Muscle of arm (tissue), 14 donors: ENCODE measurements at places on chromosomes 7 and 10. TPM values are rescaled to one million over a fixed set of nuclear protein-coding genes. Genes with fewer than 3 reads are reported as not detected.

EIF5AL1 gene
- polyA plus RNA-seq = not detected

TM9SF3 gene
- 130 TPM for polyA plus RNA-seq

TMEM130 gene
- 5.2 TPM for polyA plus RNA-seq

PTPN12 gene
- polyA plus RNA-seq = 121 TPM

GRCh38 chr7:127935847-127936376 lies 95.3 kb downstream of the LRRC4 start:
- no peak for DNase-seq

DNA sequence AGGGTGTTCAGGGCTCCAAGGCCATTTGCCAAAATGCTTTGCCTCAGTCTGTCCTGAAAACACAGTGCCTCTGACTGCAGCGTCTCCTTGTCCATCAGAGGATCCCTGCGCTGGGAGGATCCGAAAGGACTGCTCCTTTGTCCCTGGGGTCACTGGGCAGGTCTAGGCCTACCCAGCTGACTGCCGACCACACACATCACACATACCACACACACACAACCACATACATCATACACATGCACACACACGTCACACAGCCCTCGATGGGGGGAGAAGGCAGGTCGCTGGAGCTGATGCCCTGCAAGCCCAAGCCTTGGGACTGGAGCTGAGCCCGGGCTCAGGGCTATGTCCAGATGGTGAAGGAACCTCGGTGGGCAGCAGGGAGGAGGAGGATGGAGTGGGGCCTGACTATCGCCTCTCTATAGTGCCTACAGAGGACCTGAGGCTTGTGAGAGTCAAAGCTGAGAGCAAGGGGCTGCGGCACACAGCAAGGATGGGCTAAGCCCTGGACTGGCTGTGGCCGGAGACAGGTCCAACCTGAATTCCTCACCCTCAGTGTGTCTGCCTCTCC lies 29.1 kb downstream of the GPRIN2 start:
- no peak for DNase-seq

GRCh38 chr10:33091201-33091600 lies 133.2 kb upstream of the ITGB1 start:
- no peak for DNase-seq

DNA sequence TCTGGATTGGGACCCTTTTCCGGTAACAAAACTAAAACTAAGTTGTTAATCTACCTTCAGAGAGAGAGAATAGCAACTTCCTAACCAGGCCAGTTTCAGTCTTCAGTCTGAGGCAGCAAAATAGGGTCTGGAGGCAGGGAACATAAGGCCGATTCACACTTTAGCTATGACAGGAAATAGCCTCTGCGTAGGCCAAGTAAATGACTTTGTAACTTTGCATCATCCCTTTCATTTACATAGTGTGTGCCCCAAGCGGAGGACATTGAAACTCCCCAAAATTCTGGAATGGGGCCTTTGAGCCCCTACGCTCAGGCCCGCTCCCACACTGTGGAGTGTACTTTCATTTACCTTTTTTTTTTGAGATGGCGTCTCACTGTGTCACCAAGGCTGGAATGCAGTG lies 1.7 kb upstream of the UPP1 start:
- peak; percentile 4 for DNase-seq

GRCh38 chr7:83178066-83178465 lies 15.4 kb upstream of the PCLO start:
- DNase-seq = no peak

DNA sequence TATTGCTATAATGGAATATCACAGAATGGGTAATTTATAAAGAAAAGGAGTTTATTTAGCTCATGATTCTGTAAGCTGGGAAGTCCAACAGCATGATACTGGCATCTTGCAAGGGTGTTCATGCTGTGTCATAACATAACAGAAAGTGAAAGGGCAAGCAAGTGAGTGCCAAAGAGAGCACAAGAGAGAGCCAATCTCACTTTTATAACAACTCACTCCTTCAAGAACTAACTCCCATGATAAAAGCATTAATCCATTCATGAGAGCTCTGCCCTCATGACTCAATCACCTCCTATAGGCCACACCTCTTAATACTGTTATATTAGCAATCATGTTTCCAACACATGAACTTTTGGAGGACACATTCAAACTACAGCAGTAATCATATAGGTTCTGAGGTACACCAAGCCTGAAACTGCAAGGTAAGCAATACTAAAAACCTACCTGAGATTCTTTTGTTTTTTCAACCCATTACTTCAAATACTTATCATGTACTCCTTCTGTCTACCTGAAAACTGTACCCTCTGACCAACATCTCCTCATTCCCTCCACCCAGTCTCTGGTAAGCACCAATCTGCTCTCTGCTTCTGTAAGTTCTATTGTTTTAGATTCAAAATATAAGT lies 219.7 kb downstream of the MTERF1 start:
- no peak for DNase-seq

DNA sequence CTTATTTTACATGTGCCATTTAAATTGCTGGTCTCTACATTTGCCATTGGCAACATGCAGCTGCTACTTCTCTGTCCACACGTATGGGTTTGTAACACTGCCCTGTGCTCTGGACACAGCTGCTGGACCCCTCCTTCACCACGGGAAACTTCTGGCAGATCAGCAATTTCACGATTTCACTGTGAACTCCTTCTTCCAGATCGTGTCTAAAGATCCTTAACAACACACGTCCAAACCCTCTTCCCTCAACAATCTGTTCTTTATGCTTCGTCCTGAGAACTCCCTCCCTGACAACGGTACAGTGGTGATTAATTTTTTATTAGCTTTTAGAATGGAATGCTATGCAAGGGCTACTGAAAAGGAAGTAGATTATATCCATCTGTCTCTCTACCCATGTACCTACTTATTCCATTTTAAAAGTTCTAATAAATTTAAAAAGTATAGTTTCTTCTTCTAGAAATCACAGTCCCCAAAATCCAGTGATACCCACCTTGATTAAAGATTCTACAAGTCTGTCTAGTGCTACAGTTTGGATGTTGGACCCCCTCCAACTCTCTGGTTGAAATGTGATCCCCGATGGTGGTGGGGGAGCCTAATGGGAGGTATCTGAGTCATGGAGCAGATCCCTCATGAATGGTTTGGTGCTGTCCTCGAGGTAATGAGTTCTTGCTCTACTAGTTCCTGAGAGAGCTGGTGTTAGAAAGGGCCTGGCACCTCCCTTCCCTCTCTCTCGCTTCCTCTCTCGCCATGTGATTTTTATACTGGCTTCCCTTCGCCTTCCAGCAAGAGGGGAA lies 81.0 kb downstream of the KIAA1549 start:
- no peak for DNase-seq

GRCh38 chr7:902996-903395 lies 26.6 kb downstream of the GET4 start:
- DNase-seq = no peak

DNA sequence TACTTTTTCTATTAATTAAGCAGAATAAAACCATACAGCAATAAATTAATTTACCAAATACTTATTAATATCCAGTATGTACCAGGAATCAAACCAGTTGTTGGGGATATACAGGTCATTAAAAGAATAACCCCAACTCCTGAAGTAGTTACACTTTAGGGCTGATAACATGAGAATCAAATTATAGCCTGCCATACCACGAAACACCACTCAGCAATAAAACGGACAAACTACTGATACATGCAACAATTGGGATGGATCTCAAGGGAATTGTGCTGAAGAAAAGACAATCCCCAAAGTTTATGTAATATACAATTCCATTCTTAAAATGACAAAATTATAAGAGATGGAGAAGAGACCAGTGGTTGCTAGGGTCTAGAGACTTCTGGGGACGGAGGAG lies 22.7 kb downstream of the MCMBP start:
- no peak for DNase-seq

DNA sequence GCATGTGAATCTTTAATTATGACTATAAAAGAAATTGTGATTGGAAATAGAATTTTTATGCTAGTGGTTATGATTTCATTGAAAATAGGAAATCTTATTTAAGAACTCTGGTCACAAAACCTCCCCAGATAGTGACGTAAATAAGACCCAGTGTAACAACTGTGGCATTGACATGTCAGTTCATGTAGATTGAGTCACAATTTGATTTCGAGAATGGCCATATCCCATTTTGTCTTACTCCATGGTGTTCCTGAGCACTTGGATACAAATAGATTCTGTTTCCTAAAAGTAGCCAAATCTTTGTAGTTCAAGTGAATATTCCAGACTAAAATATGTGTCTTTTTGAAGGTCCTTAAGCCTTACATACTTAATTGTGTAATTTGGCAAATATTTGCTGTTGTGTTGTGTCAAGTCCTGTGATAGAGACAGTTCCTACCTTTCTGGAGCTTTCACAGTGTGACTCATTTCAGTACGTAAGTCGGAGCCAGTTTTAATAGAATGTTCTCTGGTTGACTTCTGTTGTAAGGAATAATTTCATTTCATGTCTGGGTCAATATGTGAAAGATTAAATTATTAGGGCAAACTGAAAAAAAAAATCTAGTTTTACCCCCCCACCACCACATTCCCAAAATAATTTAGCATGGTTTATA lies 37.1 kb upstream of the TOMM7 start:
- DNase-seq = no peak

GRCh38 chr7:21450941-21451340 lies 23.1 kb downstream of the SP4 start:
- DNase-seq = no peak

DNA sequence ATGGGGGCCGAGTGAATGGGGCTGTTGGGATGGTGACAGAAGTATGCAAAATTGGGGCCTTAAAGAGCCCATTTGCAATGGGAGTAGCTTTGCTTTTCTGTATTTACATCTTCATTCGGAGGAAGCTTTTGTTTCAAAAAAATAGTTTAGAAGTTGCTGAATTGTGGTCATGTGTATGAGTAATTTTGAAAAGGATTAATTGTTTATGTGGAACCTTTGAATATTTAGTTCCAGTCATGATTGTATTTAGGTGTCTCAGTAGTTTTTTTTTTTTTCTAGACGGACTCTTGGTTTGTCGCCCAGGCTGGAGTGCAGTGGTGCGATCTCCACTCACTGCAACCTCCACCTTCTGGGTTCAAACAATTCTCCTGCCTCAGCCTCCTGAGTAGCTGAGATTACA lies 37.2 kb downstream of the RBM33 start:
- DNase-seq = no peak

DNA sequence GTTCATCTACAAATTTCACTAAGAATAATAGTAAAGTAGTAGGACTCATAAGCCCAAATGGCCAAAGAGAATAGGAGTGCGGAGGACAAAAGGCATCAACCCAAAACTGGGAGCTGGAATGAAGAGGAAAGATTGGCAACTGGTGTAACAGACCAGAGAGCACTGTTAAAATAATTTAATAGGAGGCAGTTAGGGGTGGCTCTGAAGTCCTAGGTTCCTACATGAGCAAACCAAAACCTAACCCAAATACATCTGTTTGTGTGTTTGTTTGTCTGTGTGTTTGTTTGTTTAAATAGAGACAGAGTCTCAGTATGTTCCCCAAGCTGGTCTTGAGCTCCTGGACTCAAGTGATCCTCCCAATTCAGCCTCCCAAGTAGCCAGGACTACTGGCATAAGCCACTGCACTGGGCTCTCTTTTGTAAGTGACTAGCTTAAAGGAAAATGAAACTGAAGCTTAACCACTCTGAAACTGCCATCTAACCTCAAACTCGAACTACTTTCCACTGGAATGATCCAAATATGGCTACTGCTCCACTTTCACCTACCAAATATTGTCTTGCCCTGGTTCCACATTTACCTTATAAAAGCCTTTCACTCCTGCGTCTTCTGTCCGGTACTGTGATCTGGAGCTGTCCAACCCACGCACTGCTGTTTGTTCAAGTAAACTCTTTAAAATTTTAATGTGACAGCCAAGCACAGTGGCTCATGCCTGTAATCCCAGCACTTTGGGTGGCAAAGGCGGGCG lies 94.9 kb downstream of the AKR1D1 start:
- DNase-seq = no peak

DNA sequence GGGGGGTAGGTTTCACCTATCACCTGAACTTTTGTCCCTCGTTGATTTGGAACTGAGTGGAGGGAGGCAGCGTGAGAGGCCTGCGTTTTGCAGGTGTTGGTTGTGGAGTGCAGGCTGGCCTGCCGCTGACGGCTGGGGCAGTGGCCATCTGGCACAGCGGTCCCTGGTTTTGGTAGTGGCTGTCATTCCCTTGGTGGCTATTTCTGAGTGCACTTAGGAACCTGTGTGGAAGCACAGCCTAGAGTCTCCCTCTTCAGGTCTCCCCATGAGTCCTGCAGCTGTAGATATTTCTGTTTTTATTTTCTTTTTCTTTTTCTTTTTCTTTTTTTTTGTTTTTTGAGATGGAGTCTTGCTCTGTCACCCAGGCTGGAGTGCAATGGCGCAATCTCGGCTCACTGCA lies 129.2 kb downstream of the CUL2 start:
- DNase-seq = no peak

DNA sequence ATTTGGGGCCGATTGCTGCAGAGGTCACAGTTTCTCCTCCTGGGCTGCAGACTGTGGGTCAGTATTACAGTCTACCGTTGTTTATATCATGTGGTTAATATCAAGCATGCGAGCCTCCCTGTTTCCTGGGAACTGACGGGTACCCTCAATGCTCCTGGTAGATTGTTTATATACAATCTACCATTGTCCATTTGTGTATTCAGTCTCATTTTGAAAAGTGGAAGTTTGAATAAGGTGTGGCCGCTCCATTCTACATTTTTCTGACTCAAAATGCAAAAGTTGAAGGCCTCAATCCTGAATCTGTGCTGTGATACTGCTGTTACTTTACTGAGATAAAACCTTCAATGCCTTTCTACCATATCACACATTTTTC lies 107.9 kb downstream of the ACTR3B start:
- no peak for DNase-seq

DNA sequence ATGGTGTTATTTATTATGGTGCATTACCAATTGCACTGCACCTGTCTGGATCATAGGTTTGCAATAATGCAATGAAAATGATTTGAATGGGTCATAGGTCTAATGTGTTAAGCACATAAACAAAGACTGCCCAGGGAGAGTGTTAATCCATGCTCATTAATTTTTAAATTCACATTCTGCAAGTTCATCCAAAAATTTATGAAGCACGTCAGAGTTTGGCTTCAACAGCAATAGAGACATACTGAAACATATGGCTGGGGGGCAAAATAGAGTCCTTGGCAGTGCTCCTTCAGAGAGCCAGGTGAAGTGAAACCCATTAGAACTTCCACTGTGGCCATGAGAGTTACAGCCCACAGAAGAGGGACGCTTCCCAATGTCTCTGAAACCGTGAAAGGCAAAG lies 441.1 kb downstream of the POM121L12 start:
- DNase-seq = no peak

- DNase-seq = no peak
Observed at GRCh38 chr7:98341106-98341505, 59.6 kb downstream of the BRI3 start.

- DNase-seq = no peak
Observed at GRCh38 chr10:112964482-112964881, 14.4 kb downstream of the TCF7L2 start.
